Stimulated activated CD4-positive, alpha-beta T cell treated with anti-CD3 and anti-CD28 coated beads, Interleukin-2, amount 100 ng/mL, for 48 hours (primary cell): ENCODE measurements at places on chromosomes 4 and X.

DNA sequence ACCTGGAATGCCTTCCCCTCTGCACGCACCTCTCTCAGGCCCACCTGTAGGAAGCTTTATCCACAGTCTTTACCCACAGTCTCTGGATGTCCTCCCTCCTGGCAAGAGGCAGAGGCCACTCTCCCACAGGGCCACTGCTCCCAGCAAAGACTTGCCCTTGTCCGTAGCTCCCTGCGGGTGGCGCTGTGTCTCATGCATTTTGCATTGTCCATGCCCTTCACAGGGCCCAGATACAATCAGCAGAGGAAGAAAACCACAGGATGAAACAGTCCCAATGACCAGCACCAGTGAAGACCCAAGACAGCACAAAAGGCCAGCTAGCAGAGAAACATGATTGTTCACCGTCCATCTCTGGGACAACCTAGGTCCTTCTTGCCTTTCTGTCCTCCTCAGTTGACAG is 2.1 kb upstream of the NSG1 start:
- DNase-seq: no peak

- no peak for DNase-seq
Observed at GRCh38 chr4:111991163-111991562, 154.1 kb upstream of the FAM241A start.

- no peak for DNase-seq
Observed at GRCh38 chrX:129585691-129586090, 45.6 kb downstream of the OCRL start.

GRCh38 chrX:153941336-153942252 is 2.8 kb downstream of the RENBP start:
- no peak for DNase-seq

DNA sequence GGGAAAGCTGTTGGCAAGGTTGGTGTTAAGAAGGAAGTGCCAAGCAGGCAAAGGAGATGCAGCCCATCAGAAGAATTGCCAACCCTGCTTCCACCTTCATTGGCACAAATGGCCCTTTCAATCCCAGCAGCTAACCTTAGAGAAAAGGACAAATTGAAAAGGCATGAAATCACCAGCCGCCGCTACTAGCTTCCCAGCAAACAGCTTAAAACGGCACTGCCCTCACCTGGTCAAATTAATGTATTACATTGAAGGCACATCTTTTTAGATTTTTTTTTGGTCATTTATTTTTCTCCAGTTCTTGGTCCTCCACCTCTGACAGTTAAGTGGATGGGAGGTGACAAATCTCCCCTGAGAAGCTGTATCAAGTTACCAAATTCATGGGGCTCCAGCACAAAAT is 51.0 kb upstream of the NHSL2 start:
- peak; percentile 27 for DNase-seq

- DNase-seq: peak; percentile 73
Observed at GRCh38 chr4:182917182-182918043, at the start of gene DCTD. TSS of gene DCTD (minus strand) at chr4:182917386. CDS start at chr4:182915568, 1,818 bp downstream.

GRCh38 chrX:140764401-140764919 is 54.9 kb downstream of the LINC00632 start:
- no peak for DNase-seq

GRCh38 chr4:118816538-118817177 is 19.3 kb downstream of the SEC24D start:
- no peak for DNase-seq

- no peak for DNase-seq
Observed at GRCh38 chr4:153421941-153422340, 44.2 kb upstream of the TMEM131L start.

DNA sequence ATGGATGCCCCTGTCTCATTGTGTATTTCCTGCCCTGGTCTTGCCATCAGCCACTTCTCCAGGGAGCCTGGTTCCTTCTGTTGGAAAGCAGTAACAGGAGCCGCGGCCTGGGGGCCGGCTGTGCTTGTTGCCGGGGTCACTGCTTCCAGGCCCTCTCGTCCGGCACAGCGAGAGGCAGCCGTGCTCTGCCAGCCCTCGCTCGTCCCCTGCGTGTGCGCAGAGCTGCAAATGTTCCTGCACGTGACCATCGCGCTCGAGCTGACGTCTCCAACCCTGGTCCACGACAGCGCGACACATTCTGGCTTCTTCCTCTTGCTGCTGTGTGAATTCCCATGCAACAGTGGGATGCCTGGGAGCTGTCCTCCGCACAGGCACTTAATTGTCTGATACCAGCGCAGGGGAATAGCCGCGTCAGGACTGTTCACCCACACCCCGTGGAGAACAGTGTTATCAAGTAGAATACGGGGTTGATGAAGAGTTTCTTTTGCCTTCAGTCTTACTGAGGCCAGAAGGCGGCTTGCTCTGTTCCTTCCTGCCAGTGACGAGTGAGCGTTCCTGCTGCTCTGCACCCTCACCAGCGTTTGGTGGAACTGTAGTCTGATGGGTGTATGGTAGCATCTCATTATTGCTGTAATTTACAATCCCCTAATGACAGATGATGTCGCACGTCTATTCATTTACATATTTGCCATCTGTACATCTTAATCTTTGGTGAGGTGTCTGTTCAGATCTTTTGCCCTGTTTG is 12.3 kb downstream of the PDE6B start:
- DNase-seq: no peak

DNA sequence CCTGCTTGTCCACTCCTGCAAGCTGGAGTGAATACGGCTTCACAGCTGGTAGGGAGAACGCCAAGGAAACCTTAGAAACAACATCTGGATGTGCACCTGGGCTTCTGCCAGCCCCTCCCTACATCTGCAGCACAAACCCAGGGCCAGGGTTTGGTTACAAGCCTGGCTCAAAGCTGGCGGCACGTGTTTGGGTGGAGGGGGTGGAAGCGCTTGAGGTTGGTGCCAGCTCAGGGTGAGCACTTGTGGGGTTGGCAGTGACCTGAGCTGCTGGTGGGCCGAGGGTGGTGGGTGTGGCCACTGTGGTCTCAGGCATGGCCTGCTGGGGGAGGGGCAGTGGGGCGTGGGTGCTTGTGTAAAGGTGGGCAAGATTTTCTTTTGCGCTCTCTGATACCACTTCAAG is 15.6 kb downstream of the ELF4 start:
- no peak for DNase-seq

DNA sequence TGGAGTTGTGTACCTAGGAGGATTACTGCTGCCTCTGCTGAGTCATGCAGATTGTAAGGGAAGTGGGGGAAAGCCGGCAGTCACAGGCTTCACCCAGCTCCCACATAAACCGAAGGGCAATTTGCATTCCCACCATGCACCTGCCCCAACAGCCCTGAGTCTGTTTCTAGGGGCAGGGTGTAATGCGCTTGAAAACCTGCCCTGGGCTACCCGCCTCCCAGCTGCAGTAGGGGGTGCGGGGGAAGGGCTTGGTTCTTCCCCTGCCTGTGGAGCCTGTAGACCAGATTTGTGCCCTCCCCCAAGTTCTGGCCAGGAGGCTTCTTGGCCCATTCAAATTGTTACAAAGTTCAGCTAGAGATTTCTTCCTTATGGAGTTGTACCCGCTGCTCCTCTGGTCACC is 269.2 kb upstream of the DDX53 start:
- DNase-seq: no peak

DNA sequence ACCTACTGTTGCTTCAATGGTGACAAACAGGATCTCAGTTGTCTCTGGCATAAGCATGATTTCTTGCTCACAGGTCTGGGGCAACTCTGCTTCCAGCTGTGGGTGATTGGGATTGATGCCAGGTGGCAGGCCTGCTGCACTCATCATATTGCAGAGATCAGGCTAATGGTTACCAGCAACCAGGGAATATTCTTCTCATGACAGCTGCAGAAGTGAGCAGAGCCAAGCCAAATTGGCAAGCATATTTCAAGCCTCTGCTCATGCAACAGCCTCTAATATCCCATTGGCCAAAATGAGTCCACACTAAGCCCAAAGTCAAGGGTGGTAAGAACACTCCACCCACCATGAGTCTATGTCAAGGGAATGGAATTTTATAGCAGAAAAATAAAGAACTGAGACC is 26.7 kb upstream of the TBC1D19 start:
- no peak for DNase-seq

DNA sequence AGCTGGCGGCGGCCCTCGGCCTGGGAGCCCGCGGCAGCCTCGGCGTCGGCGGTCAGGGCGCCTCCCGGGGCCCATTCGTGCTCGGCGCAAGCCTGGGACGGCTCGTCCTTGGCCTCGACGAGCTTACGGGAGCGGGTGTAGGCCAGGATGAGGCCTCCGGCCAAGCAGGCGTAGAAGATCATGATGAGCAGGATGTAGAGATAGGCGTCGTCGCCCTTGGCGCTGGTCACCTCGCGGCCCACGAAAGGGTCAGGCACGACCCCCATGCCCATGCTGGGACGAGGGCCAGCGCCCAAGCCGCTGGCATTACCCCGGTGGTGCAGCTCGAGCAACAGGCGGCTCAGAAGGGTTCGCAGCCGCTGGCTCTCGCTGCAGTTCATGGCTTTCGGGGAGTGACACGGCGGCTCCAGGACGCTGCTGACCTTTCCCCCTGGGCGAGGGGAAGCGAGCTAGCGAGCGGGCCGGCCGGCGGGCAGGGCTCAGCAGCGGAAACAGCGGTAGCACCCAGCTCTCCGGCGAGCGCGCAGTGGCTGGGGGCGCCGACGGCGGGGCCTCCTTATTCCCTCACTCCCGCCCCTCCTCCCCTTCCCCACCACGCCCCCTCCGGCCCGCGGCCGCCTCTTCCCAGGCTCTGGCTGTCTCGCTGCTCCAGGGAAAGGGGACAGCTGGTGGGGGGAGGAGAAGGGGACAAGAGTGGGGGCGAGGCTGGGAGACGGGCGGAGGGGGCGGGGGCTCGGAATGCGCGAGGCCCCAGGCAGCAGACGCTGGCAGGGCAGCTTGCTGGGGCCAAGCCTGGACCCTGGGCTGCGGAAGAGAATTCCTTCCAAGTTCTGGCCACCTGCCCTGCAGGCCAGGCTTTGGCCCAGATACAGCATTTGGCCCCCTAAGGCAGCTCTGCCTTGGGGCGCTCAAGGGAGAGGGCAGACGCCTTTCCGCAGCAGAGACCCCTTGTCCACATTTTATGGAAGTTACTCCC is at the start of gene KCNE5:
TSS of gene KCNE5 (minus strand) at position 532 of the 976 bp plus-strand sequence. CDS start at position 380, 152 bp downstream.
- no peak for DNase-seq

DNA sequence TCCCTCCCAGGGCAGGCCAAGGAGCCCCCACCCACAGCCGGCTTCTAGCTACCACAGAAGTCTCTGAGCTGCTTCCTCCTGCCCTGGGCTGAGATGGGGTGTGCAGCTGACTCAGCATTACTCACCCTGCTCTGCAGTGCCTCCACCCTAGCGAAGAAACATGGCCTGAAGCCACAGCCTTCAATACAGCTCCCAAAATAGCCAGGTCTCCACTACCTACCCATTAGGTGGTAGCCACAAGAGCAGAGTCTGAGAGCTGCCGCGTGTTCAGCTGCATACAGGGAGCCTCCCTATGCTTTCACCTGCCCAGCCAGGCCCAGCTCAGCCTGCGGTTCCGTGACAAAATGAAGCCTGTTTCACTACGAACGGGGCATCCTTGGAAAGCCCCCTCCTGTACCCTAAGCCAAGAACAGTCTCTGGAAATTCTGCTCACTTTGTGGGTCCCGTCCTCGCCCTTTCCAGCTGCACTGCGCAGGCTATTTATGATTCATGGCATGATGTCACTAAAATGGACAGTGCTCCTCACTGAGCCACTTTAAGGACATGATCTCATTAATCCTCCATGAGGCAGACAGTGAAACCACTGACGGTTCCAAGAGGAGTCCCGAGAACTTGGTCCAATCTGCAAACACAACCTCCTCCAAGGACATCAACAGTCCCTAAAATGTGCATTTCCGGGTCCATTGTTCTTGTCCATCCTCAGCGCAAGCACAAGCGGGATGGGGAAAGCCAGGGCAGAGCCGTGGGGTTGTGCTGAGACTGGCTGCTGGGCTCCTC is 20.2 kb downstream of the WDR1 start:
- peak; percentile 67 for DNase-seq

- DNase-seq: no peak
Observed at GRCh38 chr4:84916227-84916626, 50.3 kb downstream of the WDFY3 start.

DNA sequence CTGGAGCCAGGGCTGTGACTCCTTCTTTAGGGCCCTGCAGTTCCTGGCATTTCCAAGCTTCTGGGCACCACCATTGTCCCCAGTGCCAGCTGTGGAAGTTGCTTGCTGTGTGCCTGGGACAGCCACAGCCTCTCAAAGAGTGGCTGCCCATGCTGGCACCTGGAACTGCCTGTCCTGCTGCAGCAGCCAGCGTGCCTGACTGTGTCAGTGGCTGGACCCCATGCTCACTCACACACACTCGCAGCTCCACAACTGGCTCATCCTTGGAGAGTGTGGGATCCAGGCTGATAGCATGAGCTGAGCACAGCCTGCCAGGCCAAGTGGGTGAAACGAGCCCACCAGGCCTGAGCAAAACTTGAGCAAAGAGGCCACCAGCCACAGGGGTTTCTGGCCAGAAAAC is 1107.6 kb downstream of the C4orf33 start:
- DNase-seq: no peak

- no peak for DNase-seq
Observed at GRCh38 chr4:113979905-113980615, 613 bp upstream of the ARSJ start.

DNA sequence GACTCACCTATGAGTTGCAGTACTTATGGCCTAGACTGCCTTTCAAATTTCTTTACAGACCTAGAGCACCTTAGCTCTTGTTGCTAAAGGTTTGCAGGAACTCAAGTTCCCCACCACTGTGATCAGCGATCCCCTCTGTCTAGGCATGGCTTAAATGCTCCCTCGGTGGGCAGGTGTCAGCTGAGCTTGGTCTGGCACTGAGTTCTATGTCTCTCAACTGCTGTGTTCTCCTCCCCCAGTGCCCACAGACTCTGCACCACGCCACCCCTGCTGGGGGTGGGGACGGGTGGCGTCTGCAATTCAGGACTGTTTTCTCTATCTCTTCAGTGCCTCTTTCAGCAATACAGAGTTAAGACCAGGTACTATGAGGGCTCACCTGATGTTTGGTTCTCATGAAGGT is 30.5 kb downstream of the TMEM271 start:
- DNase-seq: no peak

GRCh38 chr4:99669084-99669483 is 11.5 kb upstream of the C4orf54 start:
- no peak for DNase-seq

DNA sequence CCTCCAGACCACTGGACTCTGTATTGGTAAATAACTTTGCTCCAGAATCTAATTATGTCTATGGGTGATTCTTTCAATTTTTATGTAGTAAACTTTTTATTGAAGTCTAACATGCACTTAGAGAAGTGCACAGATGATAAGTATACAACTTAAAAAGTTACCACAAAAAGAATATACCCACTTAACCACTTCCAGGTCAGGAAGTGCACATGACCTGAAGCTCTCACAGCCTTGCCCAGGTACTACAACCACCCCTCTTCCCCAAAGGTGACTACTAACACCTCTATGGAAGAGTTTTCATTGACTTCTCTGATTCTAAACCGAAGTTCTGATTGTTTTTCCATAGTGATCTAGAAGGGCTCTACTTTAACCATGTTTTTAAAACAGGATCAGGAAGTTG is 43.6 kb upstream of the SPRY1 start:
- no peak for DNase-seq
